Stimulated activated CD8-positive, alpha-beta memory T cell treated with anti-CD3 and anti-CD28 coated beads, Interleukin-15, amount 100 ng/mL, for 4 hours (primary cell): ENCODE measurements at places on chromosomes 7 and 10.
A peak's percentile ranks its signal among the peaks of the same experiment; 100 is the strongest.

DNA sequence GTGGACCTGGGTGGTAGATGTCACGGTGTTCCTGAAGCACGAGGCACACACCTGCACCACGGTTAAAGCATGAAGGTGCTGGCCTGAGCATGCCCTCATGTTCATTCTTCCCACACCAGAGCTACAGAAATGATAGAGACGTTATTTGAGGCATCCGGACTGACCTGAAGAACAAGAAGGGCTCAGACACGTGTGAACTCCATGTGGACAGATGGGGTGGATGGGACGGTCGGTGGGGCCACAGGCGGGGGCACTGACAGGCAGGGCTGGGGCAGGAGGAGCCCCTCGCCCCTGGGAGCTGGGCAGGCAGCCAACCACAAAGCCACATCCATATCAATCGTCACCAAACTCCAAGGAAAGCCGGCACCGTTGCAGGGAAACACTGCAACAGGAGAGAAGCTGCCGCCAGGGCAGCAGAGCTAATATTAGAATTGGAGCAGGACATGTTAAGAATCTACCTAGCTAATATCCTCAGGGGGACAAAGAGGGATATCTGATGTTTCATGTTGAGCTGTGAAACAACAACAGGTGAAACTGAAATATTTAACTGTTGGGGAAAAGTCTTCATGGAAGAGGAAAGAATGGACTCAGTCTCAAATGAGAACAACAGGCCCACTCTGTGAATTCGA lies 37.8 kb upstream of the DIP2C start:
- DNase-seq, result no peak

DNA sequence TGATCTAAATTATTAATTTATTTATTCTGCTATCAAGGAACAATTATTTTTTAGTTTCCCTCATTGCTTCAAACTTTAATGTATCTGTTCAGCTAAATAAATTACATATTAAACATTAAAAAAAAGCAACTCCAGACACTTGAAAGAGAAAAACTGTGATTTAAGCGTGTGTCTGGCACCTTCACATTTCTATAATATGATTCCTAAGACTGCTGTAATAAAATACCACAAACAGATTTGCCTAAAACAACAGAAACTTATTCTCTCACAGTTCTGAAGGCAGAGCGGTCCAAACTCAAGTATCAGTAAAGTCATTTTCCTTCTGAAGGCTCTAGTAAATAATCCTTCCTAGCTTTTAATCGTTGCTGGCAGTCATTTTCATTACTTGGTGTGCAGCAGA lies 580.4 kb upstream of the KCND2 start:
- no peak for DNase-seq

- DNase-seq, result no peak
These were observed 91.8 kb downstream of the TRRAP start for GRCh38 chr7:98970016-98970615.

DNA sequence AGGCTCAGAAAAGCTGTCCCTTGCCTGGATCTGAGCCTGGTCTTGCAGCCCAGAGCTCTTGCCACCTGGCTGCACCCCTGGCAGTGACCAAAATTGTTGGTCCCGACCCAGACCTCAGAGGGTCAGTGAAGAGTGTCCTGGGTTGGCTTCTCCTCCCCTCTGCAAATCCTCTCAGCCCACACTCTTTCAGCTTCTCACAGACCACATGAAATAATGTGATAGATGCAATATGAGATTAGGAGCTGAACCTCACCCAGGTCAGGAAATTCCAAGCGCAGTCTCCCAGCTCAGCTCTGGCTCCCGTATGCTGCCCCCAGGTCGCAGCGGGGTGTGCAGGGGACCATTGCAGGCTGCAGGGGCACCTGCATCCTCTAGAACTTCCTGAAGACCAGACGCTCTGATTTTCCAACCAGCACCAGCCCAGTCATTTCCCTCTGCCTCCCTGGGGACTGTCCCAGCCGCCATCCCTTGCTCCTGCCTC lies 19.6 kb upstream of the RET start:
- no peak for DNase-seq

DNA sequence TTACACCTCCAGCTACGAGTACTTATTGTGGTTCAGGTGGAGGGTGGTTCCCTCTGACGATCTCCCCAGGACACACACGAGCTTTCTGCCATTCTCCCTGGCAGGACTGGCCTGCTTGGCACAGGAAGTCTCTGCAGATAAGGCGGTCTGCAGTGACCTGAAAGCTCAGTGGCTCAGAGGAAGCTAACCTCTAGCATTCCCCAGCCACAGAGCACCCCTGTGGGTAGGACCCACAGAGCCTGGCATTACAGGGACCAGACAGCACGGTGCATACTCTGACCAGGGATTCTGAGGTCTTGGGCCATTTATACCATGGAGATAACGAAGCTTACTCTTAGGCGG lies 1.9 kb upstream of the GPR146 start:
- no peak for DNase-seq

GRCh38 chr10:107022600-107023354 lies 141.7 kb downstream of the SORCS1 start:
- no peak for DNase-seq

DNA sequence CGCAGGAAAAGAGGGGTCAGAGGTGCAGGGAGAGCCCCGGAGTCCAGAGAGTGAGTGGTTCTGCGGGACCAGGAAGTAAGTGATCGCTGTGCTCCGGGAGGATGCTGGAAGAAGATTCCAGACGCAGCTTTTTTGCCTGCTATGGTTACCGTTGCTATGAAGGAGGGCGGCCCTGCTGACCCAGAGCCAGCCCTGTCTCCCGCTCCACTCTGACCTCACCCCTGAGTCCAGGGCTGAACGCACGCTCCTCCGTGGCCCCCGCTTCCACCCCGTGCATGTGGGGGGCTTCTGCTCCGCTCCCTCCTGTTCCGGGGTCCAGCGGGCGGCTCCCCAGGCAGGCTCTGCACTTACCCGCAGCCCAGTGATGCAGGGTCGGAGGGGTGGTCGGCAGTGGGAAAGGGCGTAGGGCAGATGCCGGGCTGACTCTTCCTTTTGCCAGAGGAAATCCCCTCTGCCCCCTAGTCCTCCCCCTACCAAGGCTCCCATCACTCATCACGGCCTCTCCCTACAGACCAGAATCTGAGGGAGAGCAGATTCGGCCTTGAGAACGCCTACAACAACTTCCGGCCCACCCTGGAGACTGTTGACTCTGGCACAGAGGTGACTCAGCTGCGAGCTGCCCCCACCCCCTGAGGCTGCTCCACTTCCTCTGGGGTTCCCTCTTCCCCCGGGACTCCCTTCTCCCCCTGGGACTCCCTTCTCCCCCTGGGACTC lies 2.7 kb upstream of the MUC17 start:
- peak; percentile 42 for DNase-seq

DNA sequence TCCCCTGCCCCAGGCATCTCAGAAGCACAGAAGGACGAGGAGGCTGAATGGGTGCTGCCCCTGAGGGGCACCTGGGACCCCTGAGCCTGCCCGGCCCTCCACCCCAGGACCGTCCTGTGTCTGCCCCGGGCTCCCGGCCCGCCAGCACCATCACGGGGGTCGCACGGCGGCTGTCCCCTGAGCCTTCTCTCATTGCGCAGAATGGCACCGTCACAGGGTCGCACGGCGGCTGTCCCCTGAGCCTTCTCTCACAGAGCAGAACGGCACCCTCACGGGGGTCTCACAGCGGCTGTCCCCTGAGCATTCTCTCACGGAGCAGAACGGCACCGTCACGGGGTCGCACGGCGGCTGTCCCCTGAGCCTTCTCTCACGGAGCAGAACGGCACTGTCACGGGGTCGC lies 31.5 kb downstream of the FAM20C start:
- no peak for DNase-seq
